Hematopoietic multipotent progenitor cell treated with erythropoietin and hydrocortisone succinate and interleukin-3 and kit ligand, for 17 days (in vitro differentiated cells): ENCODE measurements at places on chromosomes 16 and 17.

- no peak for DNase-seq
These were observed 350.9 kb downstream of the FOXL1 start for GRCh38 chr16:86929057-86929871.

- no peak for DNase-seq
These were observed 546.0 kb upstream of the PSMD7 start for GRCh38 chr16:73750639-73751038.

DNA sequence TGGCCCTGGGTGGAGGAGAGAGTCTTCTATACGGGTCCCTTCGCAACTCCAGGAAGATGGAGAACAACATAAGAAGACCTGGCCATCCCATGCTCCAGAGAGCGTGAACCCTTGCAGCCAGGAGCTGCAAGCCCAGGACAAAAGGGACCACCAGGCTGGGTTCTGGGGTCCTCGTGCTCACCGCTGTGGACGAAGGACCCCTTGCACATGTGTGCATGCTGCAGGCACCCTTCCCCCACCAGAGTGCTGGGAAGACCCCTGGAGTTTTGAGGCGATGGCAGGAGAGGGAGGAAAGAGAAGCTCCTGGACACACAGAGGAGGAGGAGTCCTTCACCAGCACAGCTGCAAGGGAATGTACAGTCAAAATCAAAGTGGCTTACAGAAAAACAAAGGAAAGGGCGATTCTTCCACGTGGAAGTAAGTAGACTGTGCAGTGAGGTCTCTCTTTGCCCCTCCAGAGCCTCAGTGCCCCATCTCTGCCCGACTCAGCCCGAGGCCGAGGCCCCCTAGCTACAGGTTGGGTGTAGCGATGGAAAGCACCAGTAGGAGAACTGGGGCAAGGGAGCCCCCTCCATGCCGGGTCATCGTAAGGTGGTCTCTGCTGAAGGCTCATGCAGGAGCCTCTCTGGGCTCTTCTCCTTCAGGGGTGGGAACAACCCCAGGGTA, 51.3 kb downstream of the PIMREG start:
- DNase-seq: no peak

GRCh38 chr16:21263640-21264570, 14.2 kb downstream of the CRYM start:
- no peak for DNase-seq

GRCh38 chr16:4561596-4561995, 5.5 kb downstream of the C16orf96 start:
- no peak for DNase-seq

DNA sequence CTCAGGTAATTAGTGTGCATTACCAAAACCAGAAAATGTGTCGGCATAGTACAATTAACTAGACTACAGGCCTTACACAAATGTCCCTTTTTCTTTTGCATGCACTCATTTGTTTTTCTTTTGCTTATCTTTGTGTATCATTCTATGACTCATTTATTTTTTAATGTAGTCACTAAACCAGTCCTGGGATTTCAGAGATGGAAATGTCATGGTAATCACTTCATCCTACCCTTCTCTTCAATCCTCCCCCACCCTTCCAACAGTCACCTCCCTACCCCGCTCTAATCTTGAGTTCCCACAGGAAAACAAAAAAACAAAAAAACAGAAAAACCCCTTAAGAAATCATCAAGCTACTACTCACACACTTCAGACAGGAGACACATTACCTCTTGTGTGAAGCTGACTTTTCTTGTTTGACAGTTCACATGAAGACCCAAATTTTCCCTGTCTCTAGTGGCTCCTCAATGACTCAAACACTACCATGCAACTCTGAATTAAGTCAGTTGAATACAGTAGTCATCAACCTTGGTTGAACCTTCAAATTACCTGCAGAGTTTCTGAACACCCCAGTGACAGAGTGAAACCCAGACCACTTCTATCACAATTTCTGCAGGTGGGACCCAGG, 242.4 kb upstream of the SALL1 start:
- no peak for DNase-seq

DNA sequence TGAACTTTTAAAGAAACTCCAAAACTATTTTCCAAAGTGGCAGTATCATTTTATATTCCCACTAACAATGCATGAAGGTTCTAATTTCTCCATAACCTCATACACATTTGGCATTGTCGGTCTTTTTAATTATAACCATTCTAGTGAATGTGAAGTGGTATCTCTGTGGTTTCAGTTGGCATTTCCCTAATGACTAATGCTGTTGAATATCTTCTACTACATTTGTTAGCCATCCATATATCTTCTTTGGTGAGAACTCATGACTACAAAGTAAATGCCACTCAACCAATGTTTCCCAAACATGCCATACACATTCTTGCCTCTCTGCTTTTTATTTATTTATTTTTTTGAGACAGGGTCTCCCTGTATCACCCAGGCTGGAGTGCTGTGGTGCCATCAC, 31.7 kb upstream of the TAOK1 start:
- DNase-seq: no peak
